ENCODE measurements at places on chromosomes 6 and 20. TPM values are rescaled to one million over a fixed set of nuclear protein-coding genes. Genes with fewer than 3 reads are reported as not detected.

BHLHE23 gene
- not detected for total RNA-seq

ATP6V1G2 gene
- total RNA-seq: 8.5 TPM

DNA sequence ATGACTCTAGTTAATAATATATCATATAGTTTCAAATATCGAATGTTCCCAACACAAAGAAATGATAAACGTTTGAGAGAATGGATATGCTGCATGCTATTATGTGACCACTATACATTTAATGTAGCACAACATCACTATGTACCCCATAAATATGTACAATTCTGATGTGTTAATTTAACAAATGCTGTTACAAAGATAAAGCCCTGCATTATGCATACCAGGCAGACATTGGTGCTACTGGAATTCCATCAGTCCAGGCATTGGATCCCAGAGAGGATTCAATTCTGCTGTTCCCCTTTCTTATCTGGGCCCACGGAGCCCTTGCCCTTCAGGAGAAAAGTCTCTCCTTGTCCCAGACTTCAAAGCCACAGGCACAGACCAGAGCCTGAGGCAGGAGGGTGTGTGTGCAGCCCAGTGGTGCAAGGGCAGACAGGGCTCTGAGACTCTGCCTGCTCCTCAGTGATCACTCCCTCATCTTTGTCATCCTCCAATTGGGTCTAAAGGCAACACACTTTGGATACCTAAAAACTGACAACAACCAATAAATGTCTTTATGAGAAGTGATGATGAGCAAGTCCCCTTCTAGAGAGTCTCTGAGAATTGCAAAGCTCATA, 45.2 kb downstream of the PSMG4 start:
- no peak for DNase-seq

ADGRF1 gene
- total RNA-seq: not detected

- no peak for DNase-seq
Measured at GRCh38 chr6:72733045-72733444, 111.2 kb downstream of the KCNQ5 start.

GRCh38 chr6:19465256-19465655, 371.9 kb upstream of the ID4 start:
- no peak for DNase-seq

DNA sequence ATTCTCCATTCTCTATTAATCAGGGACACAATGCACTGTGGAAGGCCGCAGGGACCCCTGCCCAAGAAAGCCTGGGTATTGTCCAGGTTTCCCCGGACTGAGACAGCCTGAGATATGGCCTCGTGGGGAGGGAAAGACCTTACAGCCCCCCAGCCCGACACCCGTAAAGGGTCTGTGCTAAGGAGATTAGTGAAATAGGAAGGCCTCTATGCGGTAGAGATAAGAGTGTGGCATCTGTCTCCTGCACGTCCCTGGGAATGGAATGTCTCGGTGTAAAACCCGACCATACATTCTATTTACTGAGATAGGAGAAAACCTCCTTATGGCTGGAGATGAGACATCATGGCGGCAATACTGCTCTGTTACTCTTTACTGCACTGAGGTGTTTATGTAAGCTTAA, 15.7 kb upstream of the EIF2S2 start:
- DNase-seq: no peak

Measured in myocyte (in vitro differentiated cells).